Endothelial cell of umbilical vein (primary cell): ENCODE measurements at places on chromosomes 4 and X. TPM values are rescaled to one million over a fixed set of nuclear protein-coding genes. Genes with fewer than 3 reads are reported as not detected.

- DNase-seq, result no peak
Observed at GRCh38 chrX:6826856-6827255, 291.9 kb upstream of the VCX3A start.

DNA sequence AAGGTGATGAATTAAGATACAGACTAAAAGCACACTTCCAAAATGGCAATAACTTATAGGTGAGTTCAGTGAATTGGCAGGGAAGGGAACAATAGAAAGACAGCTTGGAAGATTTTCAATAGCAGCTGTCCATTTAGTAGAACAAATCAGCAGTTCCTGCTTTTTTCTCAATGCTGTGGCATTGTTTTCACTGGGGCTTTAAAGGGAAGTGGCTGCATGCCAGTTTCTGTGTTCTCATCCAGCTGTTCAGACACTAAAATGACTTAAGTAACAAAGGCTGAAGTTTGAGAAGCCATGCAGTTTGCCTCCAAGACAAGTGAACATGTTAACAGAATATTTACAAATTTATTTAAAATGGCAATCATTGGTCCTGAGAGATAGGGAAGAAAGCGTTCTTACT, 291.9 kb downstream of the FAM47A start:
- DNase-seq, result no peak

- DNase-seq, result no peak
Observed at GRCh38 chr4:146638333-146638785, 334 bp upstream of the POU4F2 start.

DNA sequence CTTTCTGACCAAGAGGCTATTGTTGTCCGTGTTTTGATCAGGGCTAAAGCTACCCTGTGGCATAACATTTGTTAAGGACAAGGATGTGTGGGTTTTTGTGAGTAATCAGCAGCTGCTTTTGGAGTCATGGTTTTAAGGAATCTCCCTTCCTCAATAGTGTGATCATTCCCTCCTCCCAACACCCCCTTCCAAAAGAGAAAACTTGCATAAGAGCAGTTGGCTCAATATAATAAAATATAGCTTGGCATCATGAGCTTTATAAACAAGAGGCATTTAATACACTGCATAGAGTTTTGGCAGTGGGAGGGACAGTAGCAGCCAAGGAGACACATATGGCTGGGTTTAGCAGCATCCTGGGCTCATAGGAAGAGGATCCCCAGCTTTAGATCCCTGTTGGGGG, 84.7 kb downstream of the NHS start:
- DNase-seq, result no peak

- DNase-seq, result no peak
Observed at GRCh38 chr4:168841000-168841671, 168.9 kb downstream of the CBR4 start.

DNA sequence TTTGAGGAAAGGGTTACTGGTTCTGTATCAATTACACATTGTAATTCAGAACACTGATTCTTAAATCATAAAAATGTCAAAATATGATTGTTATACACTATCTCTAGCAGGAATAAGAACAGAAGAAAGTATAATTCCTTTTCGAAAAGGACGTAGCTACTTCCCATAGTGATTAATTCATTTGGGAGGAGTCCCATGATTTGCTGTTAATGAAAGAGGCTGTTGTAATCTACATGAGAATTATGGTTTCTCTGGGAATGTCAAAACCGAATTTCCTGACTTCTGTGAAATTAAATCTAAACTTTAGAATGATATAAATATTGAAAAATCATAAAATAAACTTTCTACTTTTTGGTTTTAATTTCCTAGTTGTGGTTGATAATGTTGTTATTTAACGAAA, 191.1 kb upstream of the ETNPPL start:
- no peak for DNase-seq

GRCh38 chrX:110477593-110478228, 119.1 kb downstream of the RTL9 start:
- DNase-seq, result no peak

DNA sequence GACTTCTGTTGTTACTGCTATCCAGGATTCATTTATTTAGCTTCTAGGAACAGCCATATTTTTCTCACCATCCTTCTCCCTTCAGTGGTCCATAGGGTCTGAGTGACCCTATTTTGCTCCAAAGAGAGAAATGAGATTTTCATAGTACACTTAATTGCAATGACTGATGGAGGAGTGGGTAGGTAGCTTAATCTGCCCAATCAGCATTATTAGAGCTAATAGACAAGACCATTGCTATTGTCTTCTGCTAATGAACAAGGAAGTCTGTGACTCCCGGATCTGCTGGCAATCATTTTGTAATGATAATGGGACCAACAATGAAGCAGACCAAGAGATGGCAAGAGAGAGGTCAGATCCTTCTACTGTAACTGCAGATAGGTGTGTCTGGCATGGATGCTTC, 271.4 kb upstream of the SLC7A11 start:
- DNase-seq, result no peak

DNA sequence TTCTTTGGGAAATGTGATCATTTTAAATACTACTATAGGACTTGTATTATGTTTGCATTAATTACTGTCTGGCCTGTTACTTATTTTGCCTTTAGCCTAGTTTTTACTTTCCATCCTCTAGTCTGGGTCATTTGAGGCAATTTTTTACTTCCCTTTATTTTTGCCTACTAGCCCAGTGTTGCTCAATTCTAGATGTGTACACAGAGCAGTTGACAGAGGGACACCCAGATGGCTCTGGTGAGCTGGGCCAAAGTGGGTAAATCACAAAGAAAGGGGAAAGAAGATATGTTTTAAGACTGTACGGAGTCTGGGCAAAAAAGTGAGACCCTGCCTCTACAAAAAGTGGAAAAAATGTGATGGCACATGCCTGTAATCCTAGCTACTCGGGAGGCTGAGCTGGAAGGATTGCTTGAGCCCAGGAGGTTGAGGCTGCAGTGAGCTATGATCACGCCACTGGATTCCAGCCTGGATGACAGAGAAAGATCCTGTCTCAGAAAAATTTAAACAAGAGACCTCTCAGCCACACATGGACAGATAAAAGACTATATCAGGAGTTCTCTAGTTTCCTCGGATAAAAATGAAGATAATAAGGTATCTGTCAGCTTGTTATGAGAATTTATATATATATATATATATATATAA, 35.7 kb downstream of the APOO start:
- no peak for DNase-seq

- no peak for DNase-seq
Observed at GRCh38 chrX:7447801-7448499, 300.0 kb upstream of the PUDP start.

SPANXA1 gene
- total RNA-seq, result not detected in 2 replicates

PIR gene
- 92.1 and 108 TPM in 2 replicates for total RNA-seq

DNA sequence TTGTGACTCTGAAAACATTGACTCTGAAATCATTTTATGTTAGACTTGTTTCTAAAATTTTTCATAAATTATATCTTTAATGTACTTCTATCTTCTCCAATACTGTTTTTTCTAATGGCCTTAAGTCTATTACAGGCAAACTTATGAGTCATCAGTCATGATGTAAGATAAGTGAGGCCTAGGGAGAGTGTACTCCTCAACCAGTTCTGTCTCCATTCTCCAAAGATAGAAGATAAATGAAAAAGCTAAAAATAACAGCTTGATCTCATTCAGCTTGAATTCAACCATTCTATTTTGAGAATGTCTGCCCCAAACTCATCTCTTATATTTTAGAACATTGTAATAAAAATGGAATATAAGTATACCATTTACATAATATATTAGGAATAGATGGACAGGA, 34.5 kb downstream of the STBD1 start:
- no peak for DNase-seq

DNA sequence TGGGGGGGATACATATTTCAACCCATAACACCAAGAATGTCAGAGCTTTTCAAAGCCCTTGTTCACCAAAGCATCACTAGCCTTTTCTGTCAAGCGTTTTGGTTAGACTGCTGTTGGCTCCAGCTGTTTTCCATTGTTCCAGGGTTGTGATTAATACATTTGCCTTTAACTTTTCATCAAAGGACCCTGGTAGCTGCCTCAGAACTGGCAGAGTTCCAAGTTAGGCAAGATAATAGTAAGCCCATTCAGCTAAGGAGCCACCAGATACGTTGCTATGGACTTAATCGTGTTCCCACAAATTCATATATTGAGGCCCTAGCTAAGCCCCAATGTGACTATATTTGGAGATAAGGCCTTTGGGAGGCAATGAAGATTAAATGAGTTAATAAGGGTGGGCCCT, 37.1 kb downstream of the ENOPH1 start:
- DNase-seq, result peak; percentile 12

- DNase-seq, result no peak
Observed at GRCh38 chr4:23903859-23904438, 14.1 kb upstream of the PPARGC1A start.

DNA sequence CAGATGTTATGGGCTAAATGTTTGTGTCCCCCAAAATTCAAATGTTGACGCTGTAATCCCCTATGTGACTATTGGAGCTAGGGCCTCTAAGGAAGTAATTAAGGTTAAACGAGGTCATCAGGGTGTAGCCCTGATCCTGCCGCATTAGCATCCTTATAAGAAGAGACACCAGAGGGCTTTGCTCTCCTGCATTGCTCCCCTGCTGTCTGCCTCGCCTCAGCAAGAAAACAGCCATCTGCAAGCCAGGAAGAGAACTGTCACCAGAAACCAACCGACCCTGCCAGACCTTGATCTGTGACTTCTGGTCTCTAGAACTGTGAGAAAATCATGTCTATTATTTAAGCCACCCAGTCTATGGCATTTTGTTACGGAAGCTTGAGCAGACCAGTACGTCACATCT, 331.9 kb downstream of the DCTD start:
- DNase-seq, result no peak

- DNase-seq, result no peak
Observed at GRCh38 chrX:137823257-137823656, 257.3 kb downstream of the ZIC3 start.

DNA sequence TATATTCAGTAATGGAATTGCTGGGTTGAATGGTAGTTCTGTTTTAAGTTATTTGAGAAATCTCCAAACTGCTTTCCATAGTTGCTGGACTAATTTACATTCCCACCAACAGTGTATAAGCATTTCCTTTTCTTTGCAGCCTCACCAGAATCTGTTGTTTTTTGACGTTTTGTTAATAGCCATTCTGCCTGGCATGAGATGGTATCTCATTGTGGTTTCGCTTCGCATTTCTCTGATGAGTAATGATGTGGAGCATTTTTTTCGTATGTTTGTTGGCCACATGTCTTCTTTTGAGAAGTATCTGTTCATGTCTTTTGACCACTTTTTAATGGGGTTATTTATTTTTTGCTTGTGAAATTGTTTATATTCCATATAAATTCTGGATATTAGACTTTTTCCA, 13.6 kb upstream of the MAGED4B start:
- DNase-seq, result no peak
